Effector memory CD8-positive, alpha-beta T cell (primary cell): ENCODE measurements at places on chromosomes 2 and 18.

GRCh38 chr18:10245031-10245845 lies 209.2 kb upstream of the APCDD1 start:
- DNase-seq, result no peak

- no peak for DNase-seq
These were observed 30.5 kb downstream of the PRELID3A start for GRCh38 chr18:12438257-12438656.

GRCh38 chr2:69796174-69796573 lies 33.3 kb upstream of the GMCL1 start:
- DNase-seq, result no peak

- no peak for DNase-seq
These were observed 30.4 kb downstream of the PTPRM start for GRCh38 chr18:7597500-7597899.

- DNase-seq, result no peak
These were observed 54.3 kb downstream of the VSNL1 start for GRCh38 chr2:17594533-17595401.

GRCh38 chr2:234569776-234570430 lies 73.0 kb upstream of the ARL4C start:
- DNase-seq, result no peak

DNA sequence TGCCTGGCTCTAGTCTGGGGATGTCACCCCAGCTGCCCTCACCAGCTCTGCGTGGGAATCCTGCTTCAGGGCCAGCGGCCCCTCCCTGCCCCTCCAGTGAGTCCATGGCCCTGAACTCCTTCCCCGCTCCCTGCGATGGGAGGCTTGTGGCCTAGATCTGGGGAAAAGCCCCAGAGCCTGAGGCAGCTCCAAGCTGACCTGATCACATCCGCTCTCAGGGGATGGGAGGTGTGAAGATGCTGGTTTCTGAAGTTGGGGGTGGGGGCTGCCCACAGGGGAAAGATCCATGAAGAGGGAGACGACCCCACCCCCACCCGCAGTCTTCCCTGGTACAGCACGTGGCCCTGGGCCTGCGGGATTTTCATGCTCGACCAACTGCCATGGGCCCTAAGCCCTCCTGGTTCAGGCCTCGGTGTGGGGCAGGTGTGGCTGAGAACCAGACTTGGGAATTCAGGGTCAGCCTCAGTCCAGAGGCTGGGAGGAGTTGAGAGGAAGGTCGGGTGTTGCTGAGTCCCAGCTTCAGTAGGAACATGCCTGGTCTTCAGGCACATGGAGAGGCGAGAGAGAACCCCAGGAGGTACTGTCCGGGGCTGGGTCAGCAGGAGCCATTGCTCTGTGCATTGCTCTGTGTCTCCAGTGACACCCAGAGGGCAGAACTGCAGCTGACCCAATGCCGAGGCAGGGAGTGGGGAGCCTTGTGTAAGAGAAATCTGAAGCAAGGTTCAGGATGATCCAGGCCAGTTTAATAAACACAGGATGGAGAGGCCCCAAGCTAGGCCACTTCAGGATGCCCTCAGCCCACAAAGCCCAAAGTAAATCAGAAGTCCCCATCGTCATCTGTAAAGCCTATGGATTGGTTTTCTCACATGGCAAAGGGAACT lies 115.1 kb downstream of the CAPN13 start:
- no peak for DNase-seq

DNA sequence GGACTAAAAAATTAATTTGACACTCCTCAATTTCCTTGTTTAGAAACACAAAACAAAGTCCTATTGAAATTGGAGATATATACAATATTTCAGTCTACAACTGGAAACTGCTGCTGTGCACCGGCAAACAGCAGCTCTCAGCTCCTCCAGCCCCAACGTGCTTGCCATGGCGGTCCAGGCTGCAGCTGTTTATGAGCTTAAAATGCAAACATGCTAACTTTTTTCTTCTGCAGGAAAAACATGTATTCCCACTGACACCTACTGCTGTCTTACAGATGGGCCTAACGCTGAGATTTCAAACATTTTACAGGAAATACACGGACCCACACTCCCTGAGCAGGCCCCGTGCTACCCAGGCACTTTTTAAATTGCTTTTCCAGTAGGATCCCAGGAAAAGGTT lies 195.5 kb downstream of the BCL11A start:
- DNase-seq, result no peak

GRCh38 chr18:13379930-13380690 lies 161.6 kb downstream of the LDLRAD4 start:
- no peak for DNase-seq

DNA sequence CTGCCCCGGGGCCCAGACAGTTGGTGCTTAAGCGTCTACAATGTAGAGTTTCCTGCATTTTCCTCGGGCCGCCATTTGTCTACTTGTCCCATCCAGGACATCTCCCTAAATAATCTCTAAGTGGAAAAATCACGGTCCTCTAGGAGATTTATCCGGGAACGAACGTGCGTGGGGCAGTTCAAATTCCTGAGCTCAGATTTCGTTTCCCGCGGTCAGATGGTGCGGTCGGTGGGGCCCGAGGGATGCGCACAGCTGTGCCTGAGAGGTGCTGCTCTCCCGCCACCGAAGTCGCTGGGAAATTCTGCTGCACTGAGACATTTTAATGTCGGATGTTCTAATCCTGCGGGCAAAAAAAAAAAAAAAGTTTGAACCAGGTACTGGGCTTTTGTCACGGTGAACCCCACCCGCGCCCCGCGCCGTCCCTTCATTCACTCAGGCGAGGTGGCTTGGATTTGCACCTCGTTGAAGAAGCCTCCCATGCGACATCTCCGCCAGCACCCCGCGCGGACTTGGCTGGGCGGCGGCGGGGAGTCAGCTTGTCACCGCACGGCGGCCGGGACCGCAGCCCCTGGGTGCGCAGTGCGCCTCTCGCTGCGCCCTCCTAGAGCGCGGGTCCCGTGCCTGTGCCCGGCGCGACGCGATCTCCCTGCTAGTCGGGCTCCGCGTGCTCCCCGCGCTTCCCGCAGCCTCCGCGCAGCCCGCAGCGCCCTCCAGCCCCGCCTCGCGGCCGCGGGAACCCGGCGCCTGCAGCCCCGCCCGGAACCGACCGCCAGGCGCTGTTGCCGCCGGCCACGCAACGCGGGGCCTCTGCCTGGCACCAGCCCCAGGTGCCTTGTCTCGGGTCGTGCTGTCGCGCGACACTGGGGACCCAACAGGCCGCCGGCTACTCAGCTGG lies 191.9 kb upstream of the TCF4 start:
- no peak for DNase-seq
